GM23248 (cell line): ENCODE measurements at places on chromosomes 7 and 10. TPM values are rescaled to one million over a fixed set of nuclear protein-coding genes. Genes with fewer than 3 reads are reported as not detected.

GRCh38 chr7:84294847-84295455, 100.4 kb upstream of the SEMA3A start:
- no peaks in the 10 kb centered on the region for H3K27me3 ChIP-seq
- DNase-seq, result peak; percentile 18
- H3K4me1 ChIP-seq, result no peaks in the 10 kb centered on the region
- H3K36me3 ChIP-seq, result no peaks in the 10 kb centered on the region

GRCh38 chr7:127938588-127938987, 92.6 kb downstream of the LRRC4 start:
- H3K36me3 ChIP-seq, result no peaks in the 10 kb centered on the region
- no peak overlapping the region for H3K4me3 ChIP-seq
- H3K27me3 ChIP-seq, result no peaks in the 10 kb centered on the region
- peak overlapping the region; percentile 39 for H3K27ac ChIP-seq

GRCh38 chr7:121797657-121798452, 75.1 kb upstream of the PTPRZ1 start:
- no peaks in the 10 kb centered on the region for H3K27me3 ChIP-seq
- no peak overlapping the region for H3K4me3 ChIP-seq
- H3K36me3 ChIP-seq, result no peaks in the 10 kb centered on the region

GRCh38 chr7:30445770-30446169, 32.8 kb downstream of the NOD1 start:
- H3K27me3 ChIP-seq, result no peaks in the 10 kb centered on the region
- H3K36me3 ChIP-seq, result peaks cover 6% of the 10 kb centered on the region; the same call in 1 of the 2 replicates
- no peaks in the 10 kb centered on the region for H3K4me1 ChIP-seq
- peak; percentile 58 for DNase-seq

DNA sequence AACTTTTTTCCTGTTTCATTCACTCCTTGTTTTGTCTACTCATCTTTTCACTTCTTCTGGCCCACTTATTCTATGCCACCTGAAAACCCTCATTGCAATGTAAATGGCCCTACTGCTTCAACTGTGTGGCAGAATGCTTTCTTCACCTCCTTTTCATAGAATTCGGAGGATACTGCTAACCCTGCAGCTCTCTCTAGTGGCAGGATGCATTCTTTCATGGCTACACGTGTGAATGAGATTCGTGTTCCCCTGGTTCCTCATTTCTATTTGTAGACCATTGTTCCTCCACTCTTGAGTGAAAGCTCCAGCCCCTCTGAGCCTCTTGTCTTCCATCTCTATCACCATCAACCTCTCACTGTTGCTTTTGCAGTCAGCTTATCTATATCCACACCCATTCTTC, 20.9 kb upstream of the CYP26C1 start:
- peak; percentile 70 for DNase-seq
- H3K27me3 ChIP-seq, result no peaks in the 10 kb centered on the region

- H3K27me3 ChIP-seq, result no peaks in the 10 kb centered on the region
- H3K4me3 ChIP-seq, result 0 out of 2 replicates have a peak overlapping the region, but pooled peaks have one; percentile 5
- H3K4me1 ChIP-seq, result peaks cover 40% of the 10 kb centered on the region
Measured at GRCh38 chr7:139774376-139774775, 3.4 kb downstream of the HIPK2 start.

Gene DPYSL4
- 2.1 and 2.5 TPM in 2 replicates for polyA plus RNA-seq

GRCh38 chr10:60958892-60959601, 15.1 kb upstream of the RHOBTB1 start:
- H3K27ac ChIP-seq, result 0 out of 2 replicates have a peak overlapping the region, but pooled peaks have one; percentile 2
- peak; percentile 55 for DNase-seq

- no peaks in the 10 kb centered on the region for H3K4me1 ChIP-seq
- H3K4me3 ChIP-seq, result no peak overlapping the region
- no peak overlapping the region for H3K27ac ChIP-seq
- DNase-seq, result no peak
Measured at GRCh38 chr7:95669513-95669912, 73.2 kb upstream of the PDK4 start.

DNA sequence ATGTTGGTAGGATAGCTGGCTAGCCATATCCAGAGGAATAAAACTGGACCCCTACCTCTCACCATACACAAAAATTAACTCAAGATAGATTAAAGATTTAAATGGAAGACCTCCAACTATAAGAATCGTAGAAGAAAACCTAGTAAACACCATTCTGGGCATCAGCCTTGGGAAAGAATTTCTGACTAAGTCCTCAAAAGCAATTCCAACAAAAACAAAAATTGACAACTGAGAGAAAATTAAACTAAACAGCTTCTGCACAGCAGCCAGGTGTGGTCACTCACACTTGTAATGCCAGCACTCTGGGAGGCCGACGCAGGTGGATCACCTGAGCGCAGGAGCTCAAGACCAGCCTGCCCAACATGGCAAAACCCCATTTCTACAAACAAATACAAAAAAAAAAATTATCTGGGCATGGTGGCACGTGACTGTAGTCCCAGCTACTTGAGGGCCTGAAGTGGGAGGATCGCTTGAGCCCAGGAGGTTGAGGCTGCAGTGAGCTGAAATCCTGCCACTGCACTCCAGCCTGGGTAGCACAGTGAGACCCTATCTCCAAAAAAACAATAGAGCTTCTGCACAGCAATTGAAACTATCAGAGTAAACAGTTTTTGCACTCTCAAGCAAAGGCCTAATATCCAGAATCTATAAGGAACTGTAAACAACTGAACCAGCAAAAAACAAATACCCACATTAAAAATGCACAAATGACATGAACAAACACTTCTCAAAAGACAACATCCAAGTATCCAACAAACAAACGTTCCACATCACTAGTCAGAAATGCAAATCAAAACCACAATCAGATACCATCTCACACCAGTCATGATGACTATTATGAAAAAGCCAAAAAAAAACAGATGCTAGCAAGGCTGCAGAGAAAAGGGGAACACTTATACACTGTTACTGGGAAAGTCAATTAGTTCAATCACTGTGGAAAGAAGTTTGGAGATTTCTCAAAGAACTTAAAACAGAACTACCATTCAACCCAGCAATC, 4.8 kb downstream of the CRPPA start:
- H3K4me1 ChIP-seq, result peaks cover 35% of the 10 kb centered on the region
- H3K36me3 ChIP-seq, result no peaks in the 10 kb centered on the region
- DNase-seq, result peak; percentile 87
- no peak overlapping the region for H3K4me3 ChIP-seq
- H3K27me3 ChIP-seq, result no peaks in the 10 kb centered on the region

DNA sequence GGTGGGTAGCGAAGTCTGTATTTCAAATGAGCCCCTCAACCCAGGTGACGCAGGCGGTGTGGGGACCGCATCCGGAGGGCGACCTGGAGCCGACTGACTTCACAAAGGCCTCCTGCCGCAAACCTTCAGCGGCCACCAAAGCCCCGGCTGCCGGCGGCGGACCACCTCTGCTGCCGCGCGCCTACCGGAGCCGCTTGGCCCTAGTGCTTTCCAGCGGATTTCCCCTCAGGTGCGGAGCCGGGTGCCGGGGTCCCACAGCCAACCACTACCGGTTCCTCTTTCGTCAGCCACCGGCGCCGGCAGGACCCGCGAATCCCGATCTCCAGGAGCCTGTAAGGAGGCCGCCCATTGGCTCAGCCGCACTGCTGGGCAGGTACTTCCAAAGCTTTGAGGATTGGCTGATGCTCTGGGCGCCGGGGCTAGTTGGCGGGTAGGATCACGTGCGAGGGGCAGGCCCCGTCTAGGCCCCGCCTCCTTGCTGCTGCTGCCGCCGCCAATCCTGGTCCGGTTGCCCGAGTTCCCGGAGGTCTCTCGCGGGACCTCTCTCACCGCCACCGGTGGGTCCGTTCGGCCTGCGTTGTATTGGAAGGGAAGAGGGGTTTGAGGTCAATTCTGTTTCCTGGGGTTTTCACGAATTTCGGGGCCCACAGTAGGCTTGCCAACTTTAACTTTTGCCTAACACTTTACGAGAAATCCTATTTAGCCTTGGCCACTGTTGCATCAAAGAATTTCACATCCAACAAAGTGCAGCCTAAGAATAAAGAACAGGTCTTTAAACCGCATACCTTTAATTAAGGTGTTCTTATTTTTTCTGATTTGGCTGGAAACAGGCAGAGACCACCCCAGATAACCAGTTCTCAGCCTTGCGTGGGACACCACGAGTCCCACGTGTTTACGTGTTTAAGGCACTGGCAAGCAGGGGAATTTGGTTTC, at the start of gene GSTO2:
TSS of gene GSTO2 (plus strand) at position 472 of the 933 bp plus-strand sequence. CDS start 5,732 bp downstream, outside the sequence.
- peak within 1 kb of the TSS; percentile 7; the same call in 1 of the 2 replicates for H3K27ac ChIP-seq
- no peaks in the 10 kb centered on the region for H3K27me3 ChIP-seq
- DNase-seq, result peak; percentile 62
- H3K4me1 ChIP-seq, result peaks cover 14% of the 10 kb centered on the region

DNA sequence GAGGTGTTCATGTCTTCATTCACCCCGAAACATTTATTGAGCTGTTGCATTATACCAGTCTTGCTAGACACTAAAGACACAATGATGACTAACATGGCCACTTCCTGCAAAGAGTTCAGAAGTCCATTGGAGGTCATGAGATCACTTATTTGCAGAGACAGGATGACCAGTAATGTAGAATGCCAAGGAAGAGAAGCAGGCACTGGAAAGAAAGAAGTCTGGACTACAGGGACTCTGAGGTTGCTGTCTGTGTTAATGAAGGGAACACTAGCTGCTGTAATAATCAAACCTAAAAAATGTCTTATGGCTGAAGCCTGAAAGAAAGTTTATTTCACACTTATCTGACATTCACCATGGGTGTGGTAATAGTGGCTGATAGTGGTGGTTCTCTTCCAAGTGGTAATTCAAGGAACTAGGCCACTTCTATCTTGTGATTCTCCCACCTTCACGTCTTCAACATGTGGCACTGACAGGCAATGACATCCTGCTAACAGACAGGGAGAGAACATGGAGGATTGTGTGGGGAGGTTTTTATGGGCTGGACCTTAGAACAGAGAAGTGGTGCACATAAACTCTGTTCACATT, 89.2 kb upstream of the MKLN1 start:
- peak overlapping the region; percentile 67 for H3K27ac ChIP-seq
- H3K36me3 ChIP-seq, result no peaks in the 10 kb centered on the region
- peak; percentile 84 for DNase-seq
- H3K27me3 ChIP-seq, result no peaks in the 10 kb centered on the region
- H3K4me1 ChIP-seq, result peaks cover 29% of the 10 kb centered on the region
- no peak overlapping the region for H3K4me3 ChIP-seq

Gene GIMAP5
- not detected in 2 replicates for polyA plus RNA-seq

DNA sequence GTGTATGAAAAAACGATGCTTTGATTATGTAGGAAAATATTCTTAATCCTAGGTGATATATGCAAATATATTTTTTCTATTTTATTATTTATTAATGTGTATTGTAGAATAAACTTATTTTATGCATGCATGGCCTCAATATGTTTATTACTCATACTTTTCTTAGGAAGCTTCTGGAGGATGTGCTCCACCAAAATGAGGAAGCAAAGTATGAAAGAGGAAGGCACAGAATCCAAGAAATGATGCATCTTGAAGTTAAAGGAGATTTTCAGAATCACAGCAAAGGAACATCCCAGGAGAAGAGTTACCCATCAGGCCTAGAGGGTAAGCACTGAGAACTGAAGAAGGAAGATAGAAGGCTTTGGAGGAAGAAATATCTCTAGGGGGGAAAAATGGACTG, 35.0 kb upstream of the MRPS16 start:
- H3K4me1 ChIP-seq, result no peaks in the 10 kb centered on the region
- no peak overlapping the region for H3K27ac ChIP-seq
- no peak for DNase-seq

Gene SDK1
- polyA plus RNA-seq, result not detected in 2 replicates

DNA sequence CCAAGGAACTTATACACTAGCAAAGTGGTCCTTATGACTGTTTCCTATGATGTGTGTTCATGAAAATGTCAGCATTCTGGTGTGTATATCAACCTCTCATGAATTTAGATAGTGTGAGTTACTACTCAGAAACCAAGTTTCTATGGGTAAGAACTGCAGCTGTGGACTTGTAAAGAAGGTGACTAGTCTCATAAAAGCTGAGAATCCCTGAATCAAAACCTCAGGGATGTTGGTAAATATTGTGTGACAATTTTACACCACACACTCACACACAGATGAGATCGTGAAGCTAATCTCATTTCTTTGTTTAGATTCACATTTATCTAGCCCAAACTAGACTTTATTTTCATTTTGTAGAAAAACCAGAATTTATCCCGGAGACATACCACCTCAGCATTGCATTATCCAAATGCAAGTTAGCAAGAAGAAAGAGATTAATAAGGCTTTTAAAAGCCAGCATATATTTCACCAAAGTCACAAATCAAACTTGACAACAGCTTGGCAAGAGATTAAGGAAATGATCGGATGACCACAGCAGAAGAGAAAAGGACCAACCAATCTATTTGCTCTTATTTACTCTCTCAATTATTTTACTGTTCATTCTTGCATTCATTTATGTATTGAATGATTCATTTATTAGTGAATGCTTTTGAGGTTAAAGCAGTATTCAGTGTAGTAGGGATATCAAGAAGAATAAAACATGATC, 92.9 kb downstream of the PLXDC2 start:
- H3K27ac ChIP-seq, result no peak overlapping the region
- no peaks in the 10 kb centered on the region for H3K36me3 ChIP-seq
- H3K4me1 ChIP-seq, result no peaks in the 10 kb centered on the region
- H3K27me3 ChIP-seq, result no peaks in the 10 kb centered on the region
- no peak for DNase-seq
- H3K4me3 ChIP-seq, result no peak overlapping the region

Gene WASHC2C
- polyA plus RNA-seq, result 21.9 and 23.1 TPM in 2 replicates

Gene LEP
- polyA plus RNA-seq, result 0.09 and 0.11 TPM in 2 replicates

Gene ASB10
- not detected in 2 replicates for polyA plus RNA-seq

DNA sequence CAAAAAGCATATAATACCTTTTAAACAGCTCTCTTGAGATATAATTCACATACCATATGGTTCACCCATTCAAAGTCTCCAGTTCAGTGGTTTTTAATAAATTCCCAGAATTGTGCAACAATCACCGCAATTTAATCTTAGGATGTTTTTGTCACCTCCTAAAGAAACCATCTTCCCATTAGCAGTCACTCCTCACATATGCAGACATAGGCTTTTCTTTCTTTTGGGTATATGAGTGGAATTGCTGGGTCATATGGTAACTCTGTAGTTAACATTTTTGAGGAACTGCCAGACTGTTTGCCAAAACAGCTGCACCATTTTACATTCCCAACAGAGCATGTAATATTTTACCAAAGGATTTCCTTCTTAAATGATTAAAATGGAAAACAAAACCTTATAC, 57.0 kb downstream of the CC2D2B start:
- no peak overlapping the region for H3K27ac ChIP-seq
- H3K36me3 ChIP-seq, result no peaks in the 10 kb centered on the region
- H3K4me3 ChIP-seq, result no peak overlapping the region
- peak; percentile 13 for DNase-seq
- H3K4me1 ChIP-seq, result no peaks in the 10 kb centered on the region
- no peaks in the 10 kb centered on the region for H3K27me3 ChIP-seq
